ENCODE measurements at places on chromosomes 5 and 9. TPM values are rescaled to one million over a fixed set of nuclear protein-coding genes. Genes with fewer than 3 reads are reported as not detected.
A peak's percentile ranks its signal among the peaks of the same experiment; 100 is the strongest.

Gene BTNL3
- total RNA-seq, result not detected

DNA sequence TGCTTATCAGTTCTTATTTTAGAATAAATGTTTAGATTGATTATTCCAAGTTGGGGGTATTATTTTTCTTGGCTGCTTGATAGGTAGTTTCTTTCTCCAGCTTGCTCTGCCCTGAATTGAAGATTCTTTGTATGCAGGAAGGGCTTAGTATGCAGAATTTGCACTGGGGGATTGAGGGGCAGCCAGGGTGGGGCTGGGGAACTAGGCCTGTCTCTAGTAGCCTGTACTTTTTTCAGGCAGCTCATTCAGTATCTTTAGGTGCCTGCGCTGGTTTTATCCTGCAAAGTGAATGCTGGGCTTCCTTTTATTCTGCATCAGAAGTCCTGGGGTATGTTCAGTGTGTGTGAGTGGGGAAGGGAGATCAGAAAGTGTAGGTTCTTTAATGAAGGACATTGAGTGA lies 228.3 kb upstream of the ELL2 start:
- H3K27ac ChIP-seq, result no peak overlapping the region
- H3K27me3 ChIP-seq, result no peaks in the 10 kb centered on the region
- H3K4me3 ChIP-seq, result no peak overlapping the region

Gene RMRP
- 27,551 TPM for total RNA-seq

DNA sequence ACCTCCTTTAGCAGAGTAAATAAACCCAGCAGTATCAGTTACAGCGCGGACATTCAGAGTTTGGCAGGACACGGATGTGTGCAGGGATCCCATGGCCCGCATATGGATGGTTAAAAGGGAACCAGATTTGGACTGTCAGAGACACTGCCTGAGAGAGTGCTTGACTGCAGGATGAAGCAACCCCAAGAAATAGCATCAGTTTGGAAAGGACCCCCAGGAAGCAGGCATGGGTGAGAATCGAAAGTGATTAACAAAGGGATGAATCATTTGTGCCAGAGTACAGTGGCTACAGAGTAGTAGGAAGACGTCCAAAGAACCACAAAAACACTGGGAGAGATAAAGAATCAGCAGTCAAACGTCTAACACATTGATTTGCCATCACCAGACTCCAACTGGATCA lies 5.5 kb downstream of the C7 start:
- H3K27me3 ChIP-seq, result no peaks in the 10 kb centered on the region
- H3K27ac ChIP-seq, result peak overlapping the region; percentile 38
- H3K4me1 ChIP-seq, result peaks cover 2% of the 10 kb centered on the region
- H3K4me3 ChIP-seq, result peak overlapping the region; percentile 8
- H3K36me3 ChIP-seq, result no peaks in the 10 kb centered on the region
- DNase-seq, result no peak

Gene BARHL1
- total RNA-seq, result not detected

Gene PCDHB16
- total RNA-seq, result 5.6 TPM

GRCh38 chr5:132270335-132270665 lies 12.8 kb downstream of the PDLIM4 start:
- DNase-seq, result no peak
- no peaks in the 10 kb centered on the region for H3K36me3 ChIP-seq
- H3K4me3 ChIP-seq, result no peak overlapping the region
- no peak overlapping the region for H3K27ac ChIP-seq
- peaks cover 8% of the 10 kb centered on the region for H3K4me1 ChIP-seq

- H3K27me3 ChIP-seq, result no peaks in the 10 kb centered on the region
- DNase-seq, result no peak
- H3K4me1 ChIP-seq, result no peaks in the 10 kb centered on the region
- H3K4me3 ChIP-seq, result no peak overlapping the region
These were observed 12.2 kb upstream of the ZNF367 start for GRCh38 chr9:96430377-96430776.

DNA sequence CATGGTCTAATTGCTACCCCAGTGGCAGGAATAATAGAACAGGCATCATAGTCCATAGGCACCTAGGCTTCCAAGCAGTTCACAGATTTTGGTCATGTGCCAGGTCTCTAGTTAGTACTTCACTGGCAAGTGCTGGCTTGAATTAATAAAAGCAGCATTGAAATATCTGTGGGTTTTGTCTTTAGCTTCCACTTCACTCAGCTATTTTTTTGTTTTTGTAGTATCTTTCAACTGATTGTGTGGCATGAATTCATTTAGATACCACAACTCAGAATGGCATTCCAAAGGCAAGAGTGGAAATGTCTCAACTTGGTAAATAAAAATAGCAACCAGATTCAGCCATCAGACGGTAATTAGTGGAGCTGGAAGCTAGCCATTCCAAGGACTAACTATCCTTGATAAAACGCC lies 27.9 kb upstream of the ITGA2 start:
- H3K4me1 ChIP-seq, result no peaks in the 10 kb centered on the region
- no peaks in the 10 kb centered on the region for H3K36me3 ChIP-seq
- no peak overlapping the region for H3K4me3 ChIP-seq
- no peak overlapping the region for H3K27ac ChIP-seq
- no peak for DNase-seq

- no peaks in the 10 kb centered on the region for H3K36me3 ChIP-seq
- H3K27me3 ChIP-seq, result no peaks in the 10 kb centered on the region
- H3K27ac ChIP-seq, result no peak overlapping the region
These were observed 274.8 kb downstream of the ENC1 start for GRCh38 chr5:74365723-74366122.

- no peak overlapping the region for H3K27ac ChIP-seq
- peaks cover 4% of the 10 kb centered on the region for H3K4me1 ChIP-seq
- H3K4me3 ChIP-seq, result no peak overlapping the region
- no peaks in the 10 kb centered on the region for H3K36me3 ChIP-seq
These were observed 20.7 kb downstream of the FANCC start for GRCh38 chr9:95296761-95297160.

DNA sequence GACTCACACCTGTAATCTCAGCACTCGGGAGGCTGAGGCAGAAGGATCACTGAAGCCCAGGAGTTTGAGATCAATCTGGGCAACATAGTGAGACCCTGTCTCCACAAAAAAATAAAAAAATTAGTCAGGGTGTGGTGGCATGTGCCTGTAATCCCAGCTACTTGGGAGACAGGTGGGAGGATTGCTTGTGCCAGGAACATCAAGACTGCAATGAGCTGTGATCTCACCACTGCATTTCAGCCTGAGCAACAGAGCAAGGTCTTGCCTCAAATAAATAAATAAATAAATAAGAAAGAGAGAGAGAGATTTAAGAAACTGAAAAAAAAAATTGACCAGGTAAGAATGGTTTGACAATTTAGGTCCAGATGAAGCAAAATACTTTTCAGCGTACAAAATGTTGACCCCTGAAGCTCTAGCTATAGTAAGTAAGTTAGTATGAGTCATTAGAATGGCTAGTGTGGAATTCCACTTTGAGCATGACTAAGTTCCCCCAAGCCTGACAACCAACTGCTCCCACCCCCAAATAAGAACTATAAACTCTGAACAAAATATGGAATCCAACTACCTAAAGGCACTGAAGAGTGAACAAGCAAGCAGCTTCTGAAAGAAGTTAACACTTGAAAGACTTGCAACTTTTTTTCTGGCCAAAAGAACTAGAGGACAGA lies 217.8 kb upstream of the TLE4 start:
- no peaks in the 10 kb centered on the region for H3K27me3 ChIP-seq
- no peaks in the 10 kb centered on the region for H3K36me3 ChIP-seq
- H3K4me1 ChIP-seq, result no peaks in the 10 kb centered on the region
- no peak overlapping the region for H3K27ac ChIP-seq
- DNase-seq, result no peak
- H3K4me3 ChIP-seq, result no peak overlapping the region

DNA sequence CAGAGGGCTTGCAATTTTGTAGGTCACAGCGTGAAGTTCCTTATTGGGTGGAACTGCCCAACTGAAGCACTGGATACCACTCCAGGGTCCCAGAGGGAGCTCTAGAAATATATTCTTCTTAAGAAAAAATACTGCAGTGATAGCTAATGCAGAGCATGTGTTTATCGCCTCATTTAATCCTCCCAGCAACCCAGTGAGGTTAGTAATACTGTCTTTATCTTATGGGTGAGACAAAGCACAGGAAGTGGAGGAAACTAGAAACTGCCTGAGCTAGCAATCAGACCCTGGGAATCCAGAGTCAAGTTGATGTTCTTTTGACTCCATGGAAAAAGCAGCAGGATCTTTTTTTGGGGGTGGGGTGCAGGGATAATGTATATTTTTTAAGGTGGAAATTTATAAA lies 153.3 kb downstream of the PJA2 start:
- no peak overlapping the region for H3K4me3 ChIP-seq
- H3K36me3 ChIP-seq, result no peaks in the 10 kb centered on the region
- no peak for DNase-seq
- no peaks in the 10 kb centered on the region for H3K27me3 ChIP-seq

Gene IL33
- total RNA-seq, result 13.3 TPM

Gene SPATA24
- 4.0 TPM for total RNA-seq

Gene ANKRD31
- total RNA-seq, result 0.33 TPM

DNA sequence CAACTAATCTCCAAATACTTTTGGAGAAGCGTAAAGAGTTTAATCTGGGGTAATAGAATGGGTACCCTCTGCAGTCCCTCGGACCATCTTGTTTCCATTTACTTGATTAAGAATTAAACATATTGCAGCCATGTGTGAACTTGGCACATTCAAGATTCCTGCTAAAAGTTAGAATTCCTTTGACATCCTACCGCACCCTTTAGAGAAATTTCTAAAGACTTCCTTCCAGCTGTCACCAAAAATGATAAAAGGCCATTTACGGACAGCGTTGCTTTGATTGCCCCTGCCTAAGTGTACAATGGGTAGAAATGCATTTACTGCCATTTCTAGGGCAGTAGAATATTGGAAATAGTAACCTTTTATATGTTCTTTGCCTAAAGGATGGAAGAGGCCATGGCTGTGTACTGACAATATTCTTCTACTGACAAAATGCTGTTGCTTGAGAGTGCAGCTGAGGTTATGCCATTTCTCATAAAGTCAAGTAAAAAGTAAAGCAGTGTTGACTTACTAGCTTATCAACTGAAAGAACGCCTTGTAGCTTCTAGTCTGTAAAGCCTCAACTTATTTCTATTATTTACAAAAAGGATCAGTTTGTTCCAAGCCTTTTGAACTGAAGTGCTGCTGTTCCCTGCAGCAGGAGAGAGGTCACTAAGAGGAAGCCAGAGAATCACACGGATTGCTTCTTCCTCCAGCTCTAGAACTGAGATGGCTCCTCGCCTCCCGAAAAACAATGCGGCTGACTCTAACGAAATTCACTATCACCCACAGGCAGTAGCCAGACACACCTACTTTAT lies 139.8 kb upstream of the BASP1 start:
- DNase-seq, result no peak

GRCh38 chr5:72330712-72331111 lies 10.5 kb downstream of the PTCD2 start:
- no peaks in the 10 kb centered on the region for H3K27me3 ChIP-seq
- no peaks in the 10 kb centered on the region for H3K36me3 ChIP-seq
- no peaks in the 10 kb centered on the region for H3K4me1 ChIP-seq
- H3K4me3 ChIP-seq, result no peak overlapping the region
- no peak for DNase-seq
- no peak overlapping the region for H3K27ac ChIP-seq

Gene ANKRD55
- 0.25 TPM for total RNA-seq

- H3K4me3 ChIP-seq, result no peak overlapping the region
- no peaks in the 10 kb centered on the region for H3K4me1 ChIP-seq
- DNase-seq, result no peak
- H3K36me3 ChIP-seq, result no peaks in the 10 kb centered on the region
- H3K27me3 ChIP-seq, result no peaks in the 10 kb centered on the region
These were observed 292.5 kb downstream of the SH3GL2 start for GRCh38 chr9:17871213-17871890.

Gene SELENOP
- total RNA-seq, result 339 TPM

Gene RABGAP1
- total RNA-seq, result 59.0 TPM

DNA sequence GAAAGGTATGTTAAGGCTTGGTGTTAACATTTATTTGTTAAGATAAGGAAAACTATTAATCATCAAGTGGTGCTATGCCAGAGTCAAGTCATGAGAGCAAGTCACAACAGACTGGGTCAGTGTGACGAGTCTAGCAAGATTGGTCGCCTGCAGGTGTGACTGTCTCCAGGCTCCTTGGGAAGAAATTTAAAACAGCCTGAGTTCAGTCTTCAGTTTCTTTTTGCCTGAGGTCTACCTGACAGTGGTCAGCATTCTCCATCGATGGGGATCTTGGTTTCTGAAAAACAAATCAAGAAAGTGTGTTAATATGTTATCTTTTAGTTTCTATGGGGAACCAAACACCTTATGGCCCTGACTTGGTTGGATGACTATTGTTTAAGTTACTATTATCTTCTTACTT lies 56.3 kb downstream of the CETN3 start:
- H3K27me3 ChIP-seq, result no peaks in the 10 kb centered on the region
- H3K36me3 ChIP-seq, result no peaks in the 10 kb centered on the region
- no peak for DNase-seq
- no peak overlapping the region for H3K27ac ChIP-seq

GRCh38 chr5:72280581-72281069 lies 39.4 kb downstream of the MRPS27 start:
- peaks cover 5% of the 10 kb centered on the region for H3K4me1 ChIP-seq
- peak overlapping the region; percentile 67 for H3K27ac ChIP-seq
- no peak overlapping the region for H3K4me3 ChIP-seq
- DNase-seq, result no peak
- no peaks in the 10 kb centered on the region for H3K27me3 ChIP-seq

GRCh38 chr5:68012831-68013230 lies 202.7 kb upstream of the PIK3R1 start:
- H3K4me1 ChIP-seq, result no peaks in the 10 kb centered on the region
- no peaks in the 10 kb centered on the region for H3K27me3 ChIP-seq
- DNase-seq, result no peak
- no peak overlapping the region for H3K27ac ChIP-seq
- no peaks in the 10 kb centered on the region for H3K36me3 ChIP-seq

Gene FOXI1
- not detected for total RNA-seq

GRCh38 chr9:7760014-7760415 lies 39.6 kb downstream of the DMAC1 start:
- no peaks in the 10 kb centered on the region for H3K4me1 ChIP-seq
- H3K27ac ChIP-seq, result no peak overlapping the region
- no peaks in the 10 kb centered on the region for H3K36me3 ChIP-seq
- no peaks in the 10 kb centered on the region for H3K27me3 ChIP-seq

- H3K27ac ChIP-seq, result peak overlapping the region; percentile 55
- H3K36me3 ChIP-seq, result no peaks in the 10 kb centered on the region
- no peak overlapping the region for H3K4me3 ChIP-seq
- H3K4me1 ChIP-seq, result peaks cover 3% of the 10 kb centered on the region
These were observed 31.4 kb downstream of the ANKRD33B start for GRCh38 chr5:10595293-10595671.

DNA sequence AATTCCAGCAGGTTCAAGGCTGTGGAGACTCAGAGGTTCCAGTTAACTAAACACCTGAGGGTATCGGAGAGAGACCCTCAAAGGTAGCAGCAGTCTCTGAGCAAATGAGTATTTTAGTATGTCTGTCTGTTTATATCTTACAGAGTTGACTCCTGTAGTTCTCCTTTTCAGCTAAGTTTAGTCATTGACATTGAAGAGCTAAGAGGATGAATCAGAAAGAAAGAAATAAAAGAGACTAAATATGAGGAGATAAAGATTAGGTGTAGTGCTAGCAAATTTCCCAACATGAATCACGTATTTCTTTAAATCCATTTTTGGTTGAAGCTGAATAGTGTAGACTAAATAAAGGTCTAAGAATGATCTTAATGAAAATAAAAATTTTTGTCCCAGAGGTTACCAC lies 474.0 kb upstream of the RGMB start:
- no peak overlapping the region for H3K4me3 ChIP-seq
- no peaks in the 10 kb centered on the region for H3K27me3 ChIP-seq
- H3K36me3 ChIP-seq, result no peaks in the 10 kb centered on the region

Gene CCL28
- total RNA-seq, result 1.8 TPM

Gene TSSK1B
- total RNA-seq, result not detected
